ENCODE measurements at places on chromosomes 7 and 10. TPM values are rescaled to one million over a fixed set of nuclear protein-coding genes. Genes with fewer than 3 reads are reported as not detected.

- no peak for DNase-seq
Observed at GRCh38 chr10:1278306-1278705, 222.1 kb downstream of the WDR37 start.

The FGFR2 gene
- total RNA-seq = 0.30 TPM

The VAX1 gene
- not detected for total RNA-seq

DNA sequence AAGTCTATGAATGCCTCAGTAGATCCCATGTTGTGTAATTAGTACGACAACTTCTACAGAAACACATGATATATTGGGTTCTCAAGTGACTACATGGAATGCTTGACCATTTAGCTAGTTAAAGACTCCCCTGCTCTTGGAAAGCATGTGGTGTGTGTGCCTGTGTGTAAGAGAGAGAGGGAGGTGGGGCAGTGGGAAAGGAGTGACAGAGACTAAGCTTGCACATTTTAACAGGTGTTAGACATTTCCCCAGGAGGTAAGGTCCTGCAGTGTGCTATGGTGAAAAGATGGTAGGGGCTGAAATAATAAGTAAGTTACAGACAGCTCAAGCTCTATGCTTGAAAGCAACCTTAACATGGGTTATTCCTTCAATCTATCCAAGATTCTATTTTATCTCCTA lies 241.7 kb upstream of the GHITM start:
- DNase-seq = no peak

DNA sequence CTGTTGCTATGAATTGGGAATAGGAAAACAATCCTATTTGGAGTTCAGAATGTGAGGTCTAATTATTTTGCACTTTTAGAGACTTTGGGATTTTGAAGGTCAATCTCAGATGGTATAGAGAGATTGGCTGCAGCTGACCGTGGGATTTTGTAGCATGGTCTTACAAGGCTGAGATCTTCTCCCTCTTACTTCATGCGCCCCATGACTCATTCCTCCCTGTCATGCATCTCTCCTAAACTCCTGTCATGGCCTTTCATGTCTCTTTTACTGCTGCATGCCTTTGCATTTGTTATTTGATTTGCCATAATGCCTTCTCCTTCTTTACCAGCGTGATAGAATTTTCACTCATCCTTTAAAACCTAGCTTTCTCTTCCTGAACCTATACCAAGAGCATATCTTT lies 133.1 kb downstream of the BBS9 start:
- DNase-seq = no peak

DNA sequence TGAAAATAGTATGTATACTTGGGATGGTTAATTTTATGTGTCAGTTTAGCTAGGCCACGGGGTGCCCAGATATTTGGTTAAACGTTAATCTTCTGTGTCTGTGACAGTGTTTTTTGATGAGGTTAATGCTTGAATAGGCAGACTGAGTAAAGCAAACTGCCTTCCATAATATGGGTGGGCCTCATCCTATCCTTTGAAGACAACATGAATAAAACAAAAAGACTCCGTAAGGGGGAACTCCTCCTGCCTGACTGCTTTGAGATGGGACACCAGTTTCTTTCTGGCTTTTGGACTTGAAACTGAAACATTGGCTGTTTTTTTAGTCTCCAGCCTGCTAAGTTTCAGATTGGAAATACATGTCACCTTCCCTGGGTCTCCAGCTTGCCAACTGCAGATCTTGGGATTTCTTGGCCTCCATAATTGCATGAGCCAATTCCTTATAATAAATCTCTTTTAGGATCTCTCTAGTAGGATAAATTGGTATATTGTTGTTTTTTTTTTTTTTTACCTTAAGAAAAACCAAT lies 59.9 kb upstream of the GLCCI1 start:
- no peak for DNase-seq

GRCh38 chr7:63042730-63043511 lies 955.7 kb upstream of the ZNF722 start:
- DNase-seq = no peak

DNA sequence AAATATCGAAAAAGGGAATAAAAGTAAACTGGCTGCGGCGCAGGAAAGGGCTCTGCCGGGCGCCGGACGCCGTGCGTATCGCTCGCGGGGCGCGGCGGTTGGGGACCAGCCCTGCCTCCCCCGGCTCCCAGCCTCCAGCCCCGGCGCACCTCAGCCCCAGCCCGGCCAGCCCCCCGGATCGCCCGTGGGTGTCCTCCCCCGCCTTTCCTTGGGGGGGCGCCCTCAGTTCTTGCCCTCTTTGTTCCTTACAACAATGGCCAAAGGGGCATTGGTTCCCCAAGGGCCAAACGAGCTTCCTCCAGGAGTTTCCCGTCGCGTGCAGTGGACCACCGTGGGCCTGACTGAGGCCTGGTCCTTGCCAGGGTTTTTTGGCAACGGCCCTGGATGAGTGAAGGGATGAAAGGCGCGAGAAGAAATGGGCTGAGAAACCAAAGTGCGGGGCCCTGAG lies 1.2 kb downstream of the MACROH2A2 start:
- DNase-seq = peak; percentile 27
